ENCODE measurements at places on chromosomes 13 and 19. TPM values are rescaled to one million over a fixed set of nuclear protein-coding genes. Genes with fewer than 3 reads are reported as not detected.

The ZNF835 gene
- not detected for total RNA-seq

The PDE4A gene
- 2.9 TPM for total RNA-seq

- no peak for DNase-seq
These were observed 33.1 kb downstream of the BICRA start for GRCh38 chr19:47641891-47642485.

DNA sequence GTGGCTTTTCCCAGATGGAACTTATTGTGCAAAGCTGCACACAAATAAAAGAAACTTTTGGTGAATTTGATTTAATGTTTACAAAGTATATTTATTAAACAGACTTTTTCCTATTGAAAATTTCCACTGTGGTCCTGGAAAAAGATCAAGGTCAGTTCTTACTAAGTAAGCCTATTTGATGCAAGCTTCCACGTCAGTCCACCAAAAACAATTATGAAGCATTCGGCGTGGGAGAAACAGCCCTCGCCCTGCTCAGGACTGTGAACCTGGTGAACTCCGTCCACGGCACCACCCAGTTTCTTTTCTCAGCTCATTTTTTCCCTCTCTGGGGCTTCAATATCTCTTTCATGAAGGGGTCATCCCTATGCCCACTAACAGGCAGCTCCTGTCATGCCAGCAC lies 149.8 kb downstream of the EFNB2 start:
- no peak for DNase-seq

- no peak for DNase-seq
These were observed 866.6 kb upstream of the SLITRK6 start for GRCh38 chr13:86665842-86666241.
